PC-3 (cell line): ENCODE measurements at places on chromosomes 3 and 15.

DNA sequence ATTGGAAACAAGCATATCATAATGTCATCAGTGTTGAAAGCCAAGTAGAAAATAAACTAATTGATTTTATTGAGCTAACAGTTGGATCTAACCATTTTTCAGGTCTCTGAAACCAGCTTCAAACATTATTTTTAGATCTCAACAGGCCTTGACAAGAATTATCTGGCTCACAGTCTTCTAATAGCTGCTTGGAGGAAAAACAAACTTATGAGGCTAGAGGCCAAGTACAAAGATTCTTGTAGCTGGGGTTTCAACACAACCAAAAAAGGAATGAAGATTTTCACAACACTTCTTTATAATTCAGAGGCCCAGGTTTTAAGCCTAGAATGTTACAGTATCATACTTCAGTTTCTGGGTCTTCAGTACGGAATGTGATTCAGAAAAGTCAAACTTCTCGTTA, 3.7 kb downstream of the SETMAR start:
- DNase-seq = no peak

DNA sequence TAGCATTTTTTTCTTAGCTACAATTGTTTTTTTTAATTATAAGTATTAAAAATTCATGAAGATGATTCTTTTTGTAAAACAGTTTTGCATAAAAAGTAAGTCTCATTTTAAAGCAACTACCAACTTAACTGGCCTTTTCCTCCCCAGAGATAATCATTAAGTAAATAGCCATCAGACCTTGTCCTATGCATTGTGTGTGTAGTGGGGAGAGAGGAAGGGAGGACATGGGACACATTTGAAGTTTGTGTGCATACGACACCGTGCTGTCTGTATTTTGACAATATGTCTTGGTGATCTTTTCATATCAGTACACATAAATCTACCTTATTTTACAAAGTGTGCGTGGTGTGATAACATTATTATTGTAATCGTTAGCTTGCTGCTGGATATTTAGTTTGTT, 8.1 kb downstream of the SNRPN start:
- no peak for DNase-seq

DNA sequence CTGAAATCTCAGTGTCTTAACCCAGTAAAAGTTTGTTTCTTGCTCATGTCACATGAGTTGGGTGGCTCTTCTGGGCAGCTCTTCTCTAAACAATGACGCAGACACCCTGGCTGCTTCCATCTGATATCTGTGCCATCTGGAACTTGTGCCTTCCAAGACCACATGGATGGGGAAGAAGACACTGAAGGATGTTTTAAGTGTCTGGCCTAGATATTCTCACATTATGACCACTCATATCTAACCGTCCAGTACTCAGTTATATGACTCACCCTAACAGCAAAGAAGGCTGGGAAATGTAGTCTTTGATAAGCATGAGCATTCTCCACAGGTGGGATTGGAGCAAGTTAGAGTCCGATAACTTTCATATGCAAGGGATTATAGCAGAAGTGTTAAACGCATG, 66.4 kb downstream of the RYR3 start:
- DNase-seq = no peak

DNA sequence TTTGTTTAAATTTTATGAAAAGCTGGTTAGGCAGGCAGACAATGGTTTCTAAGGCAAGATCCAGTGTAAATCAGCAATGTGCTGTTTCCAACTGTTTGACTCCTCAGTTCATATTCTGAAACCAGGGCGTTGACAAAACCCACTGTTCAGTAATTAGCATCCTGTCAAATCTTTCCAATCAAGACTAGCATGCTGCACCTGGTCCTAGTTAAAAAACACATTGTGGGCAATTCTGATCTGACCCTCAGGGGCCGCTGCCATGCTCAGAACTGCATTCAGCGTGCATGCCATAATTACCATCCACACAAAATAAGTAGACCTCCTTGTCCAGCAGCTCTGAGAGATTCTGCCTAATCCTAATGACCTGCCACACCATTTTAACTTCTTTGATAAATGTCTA, 20.9 kb upstream of the RBP1 start:
- DNase-seq = no peak

GRCh38 chr3:6222069-6222468, 638.8 kb upstream of the GRM7 start:
- no peak for DNase-seq

- no peak for DNase-seq
Measured at GRCh38 chr15:88590759-88591158, 30.4 kb upstream of the AEN start.

- peak; percentile 65 for DNase-seq
Measured at GRCh38 chr3:14633819-14634424, 17.6 kb upstream of the CCDC174 start.

- no peak for DNase-seq
Measured at GRCh38 chr3:78880603-78881461, 887.0 kb downstream of the ROBO1 start.

DNA sequence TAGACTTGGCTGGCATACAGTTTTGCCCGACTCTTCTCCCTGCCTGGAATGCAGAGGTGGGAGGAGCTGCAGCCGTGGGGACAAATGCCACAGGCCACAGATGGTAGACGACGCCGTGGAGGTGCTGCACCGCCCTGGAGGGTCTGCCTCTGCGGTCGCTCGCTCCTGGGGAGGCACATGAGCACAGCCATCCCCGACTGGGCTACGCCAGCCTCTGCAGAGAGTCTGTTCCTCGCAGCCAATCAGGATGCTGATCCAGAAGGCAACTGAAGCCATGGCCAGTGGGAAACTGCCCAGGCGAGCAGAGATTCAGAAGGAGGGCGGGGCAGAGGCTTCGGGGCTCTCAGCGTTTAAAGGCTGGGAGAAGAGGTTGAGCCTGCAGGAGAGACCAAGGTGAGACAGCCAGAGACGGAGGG, 11.9 kb upstream of the LRRC15 start:
- DNase-seq = peak; percentile 14

- DNase-seq = peak; percentile 31
Measured at GRCh38 chr3:56851966-56852884, 50.5 kb upstream of the ARHGEF3 start.

GRCh38 chr3:45164056-45164455, 17.9 kb upstream of the CDCP1 start:
- DNase-seq = no peak

DNA sequence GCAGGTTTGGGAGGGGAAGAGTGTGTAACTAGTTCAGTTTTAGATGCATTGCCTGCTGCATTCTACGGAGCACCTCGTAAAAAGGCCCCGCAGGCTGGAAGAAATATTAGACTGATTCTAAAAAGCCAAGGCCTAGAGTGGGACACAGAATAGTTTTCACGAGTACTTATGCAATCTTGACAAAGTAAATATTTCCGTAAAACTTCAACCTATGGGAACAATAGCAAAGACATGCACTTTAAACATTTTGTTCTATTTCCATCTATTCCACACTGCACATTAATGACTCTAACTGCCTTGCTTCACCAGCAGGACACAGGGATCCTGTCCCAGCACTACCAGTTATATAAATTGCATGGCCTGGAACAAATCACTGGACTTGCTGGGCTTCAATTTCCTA, 260.0 kb downstream of the FOXP1 start:
- DNase-seq = no peak

- DNase-seq = peak; percentile 79
Measured at GRCh38 chr15:67178569-67179210, 75.8 kb downstream of the AAGAB start.

GRCh38 chr3:133494469-133494868, 79.0 kb upstream of the CDV3 start:
- DNase-seq = no peak

DNA sequence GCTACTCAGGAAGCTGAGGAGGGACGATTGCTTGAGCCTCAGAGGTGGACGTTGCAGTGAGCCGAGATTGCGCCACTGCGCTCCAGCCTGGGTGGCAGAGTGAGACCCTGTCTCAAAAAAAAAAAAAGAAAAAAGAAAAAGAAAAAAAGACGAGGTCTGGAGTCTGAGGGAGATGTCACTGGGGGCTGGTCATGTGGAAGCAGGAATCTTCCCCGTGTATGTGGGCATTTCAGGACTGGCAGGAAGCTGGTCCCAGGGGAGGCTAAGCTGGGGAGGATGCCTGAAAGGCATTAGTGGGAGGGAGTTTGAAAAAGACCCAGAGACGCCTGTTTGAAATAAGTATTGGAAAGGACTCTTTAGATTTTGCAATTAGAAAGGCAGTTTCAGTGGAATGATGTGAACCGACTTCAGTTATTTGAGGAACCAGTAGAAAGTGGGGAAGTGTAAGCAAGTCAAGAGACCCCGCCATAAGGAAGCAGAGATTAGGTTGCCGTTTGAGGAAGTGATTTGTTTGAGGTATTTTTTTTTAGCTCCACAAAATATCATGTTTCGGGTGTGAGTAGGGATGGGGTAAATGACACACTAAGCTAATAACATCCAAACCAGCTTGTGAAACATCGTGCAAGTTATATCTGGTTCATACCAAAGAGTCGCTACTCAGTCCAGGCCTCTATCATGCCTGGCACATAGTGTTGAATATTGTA, 55.5 kb downstream of the ST6GAL1 start:
- peak; percentile 66 for DNase-seq

DNA sequence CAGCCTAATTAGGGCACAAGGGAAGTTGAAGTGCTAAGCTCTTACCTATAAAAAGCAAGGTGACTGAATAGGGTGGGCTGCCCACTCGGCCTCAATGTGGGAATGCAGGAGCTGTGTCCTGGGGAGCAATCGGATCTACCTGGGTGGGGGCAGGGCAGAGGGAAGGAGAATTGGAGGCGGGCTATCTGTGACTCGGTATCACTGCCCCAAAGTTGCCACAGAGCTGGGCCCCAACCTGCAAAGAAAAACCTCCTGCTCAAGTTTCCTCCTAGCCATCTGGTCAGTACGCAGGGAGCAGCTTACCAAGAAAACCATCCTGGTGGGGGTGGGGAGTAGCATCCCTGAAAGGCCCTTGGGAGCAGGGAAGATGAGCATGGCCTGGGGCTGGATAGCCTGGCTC, 10.7 kb downstream of the CIB2 start:
- no peak for DNase-seq

DNA sequence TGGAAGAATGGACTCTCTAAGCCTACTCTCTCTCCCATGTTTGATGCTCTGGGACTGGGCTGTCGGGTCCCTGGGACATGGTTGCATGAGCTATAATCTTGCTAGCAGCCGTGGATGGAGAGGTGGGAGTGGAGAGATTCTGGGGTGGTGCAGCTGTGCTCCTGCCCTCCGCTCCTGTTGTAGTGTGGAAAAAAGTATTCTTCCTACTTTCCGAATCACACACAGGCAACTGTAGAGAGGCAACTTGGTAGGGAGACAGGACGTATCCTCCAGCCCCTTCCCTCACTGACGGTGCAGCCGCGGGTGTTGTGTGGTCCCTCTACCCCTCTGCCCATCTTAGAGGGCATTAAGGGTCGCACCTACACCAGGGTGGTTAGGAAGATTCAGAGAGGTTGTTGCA, 281.4 kb upstream of the TLE3 start:
- DNase-seq = no peak

GRCh38 chr3:113531826-113532697, at the start of gene SIDT1:
TSS of gene SIDT1 (plus strand) at chr3:113532555. CDS start at chr3:113533022, 467 bp downstream.
- peak; percentile 76 for DNase-seq

- no peak for DNase-seq
Measured at GRCh38 chr3:38573556-38573955, 75.9 kb downstream of the SCN5A start.

GRCh38 chr3:171542976-171543375, 82.8 kb upstream of the TNIK start:
- DNase-seq = peak; percentile 44

GRCh38 chr15:89735773-89736172, 15.3 kb downstream of the MESP1 start:
- no peak for DNase-seq

GRCh38 chr15:85380812-85381642, 624 bp downstream of the AKAP13 start:
- DNase-seq = peak; percentile 19

GRCh38 chr3:78025916-78026315, 986.0 kb downstream of the ROBO2 start:
- DNase-seq = no peak

DNA sequence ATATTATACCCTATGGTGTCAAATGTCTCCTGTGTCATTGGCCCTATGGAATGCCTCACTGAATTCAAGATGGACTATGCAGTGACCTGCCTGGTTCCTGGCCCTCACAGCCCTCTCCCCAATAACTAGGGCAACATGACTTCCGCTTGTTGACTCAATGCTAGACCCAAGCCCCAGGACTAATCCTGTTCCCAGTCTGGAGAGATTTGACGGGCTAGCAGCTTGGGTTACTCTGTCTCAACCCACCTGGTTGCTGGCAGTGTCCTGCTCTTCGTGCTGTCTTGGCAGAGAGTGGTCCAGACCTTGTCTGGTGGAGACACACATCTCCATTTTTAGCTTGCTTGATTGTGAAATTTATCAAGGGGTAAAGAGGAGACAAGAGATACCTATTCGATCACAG, 135.8 kb upstream of the HES1 start:
- DNase-seq = no peak

GRCh38 chr3:40623567-40623966, 98.8 kb downstream of the ZNF621 start:
- peak; percentile 57 for DNase-seq

DNA sequence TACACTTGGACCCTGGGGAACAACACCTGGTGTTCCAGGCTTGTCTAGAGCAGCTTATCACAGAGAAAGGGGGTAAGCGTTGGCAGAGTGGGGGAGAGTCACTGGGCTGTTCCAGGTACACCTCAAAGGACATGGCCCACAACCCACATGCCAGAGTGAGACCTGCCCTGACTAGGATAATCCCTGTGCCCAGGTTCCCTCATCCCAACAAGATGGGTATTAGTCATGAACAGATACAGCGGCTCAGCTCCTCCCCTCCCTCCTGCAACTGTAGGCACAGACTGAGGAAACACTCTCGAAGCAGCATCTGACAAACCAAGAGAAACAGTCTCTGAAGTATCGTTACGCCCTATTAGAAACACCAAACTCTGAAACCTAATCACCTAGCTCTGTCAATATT, 32.1 kb upstream of the RPS17 start:
- no peak for DNase-seq

- no peak for DNase-seq
Measured at GRCh38 chr15:42474827-42475226, 16.1 kb downstream of the ZNF106 start.

DNA sequence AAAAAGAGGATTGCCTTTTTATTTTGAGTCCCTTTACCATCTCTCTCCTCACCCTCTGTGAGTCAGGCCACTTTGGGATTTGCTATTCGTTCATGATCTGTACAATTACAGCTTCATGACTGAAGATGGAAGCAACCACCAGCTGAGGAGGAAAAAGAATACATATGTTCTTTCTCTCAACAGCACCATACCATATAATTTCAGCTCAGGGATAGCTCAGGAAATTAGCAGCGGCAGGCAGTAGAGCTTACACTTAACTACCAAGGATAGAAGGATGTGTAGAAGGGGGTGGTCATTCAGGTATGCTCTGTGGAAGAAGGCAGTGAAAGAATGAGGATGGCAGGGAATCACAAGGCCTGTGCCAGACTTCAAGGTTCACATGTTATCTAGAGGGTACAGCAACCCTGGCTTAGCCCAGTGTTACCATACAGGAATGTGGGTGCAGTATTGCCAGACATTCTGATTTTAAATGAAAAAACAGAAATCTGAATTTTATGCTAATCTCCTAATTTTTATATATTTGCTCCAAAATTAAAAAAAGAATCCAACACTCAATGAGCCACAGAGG, 17.9 kb downstream of the PLS1 start:
- DNase-seq = no peak
